Activated naive CD4-positive, alpha-beta T cell treated with anti-CD3 and anti-CD28 coated beads, Interleukin-2, amount 50 U/mL, for 72 hours (primary cell): ENCODE measurements at places on chromosomes 6 and 20. TPM values are rescaled to one million over a fixed set of nuclear protein-coding genes. Genes with fewer than 3 reads are reported as not detected.

Gene VPS16
- 52.0 TPM for total RNA-seq

DNA sequence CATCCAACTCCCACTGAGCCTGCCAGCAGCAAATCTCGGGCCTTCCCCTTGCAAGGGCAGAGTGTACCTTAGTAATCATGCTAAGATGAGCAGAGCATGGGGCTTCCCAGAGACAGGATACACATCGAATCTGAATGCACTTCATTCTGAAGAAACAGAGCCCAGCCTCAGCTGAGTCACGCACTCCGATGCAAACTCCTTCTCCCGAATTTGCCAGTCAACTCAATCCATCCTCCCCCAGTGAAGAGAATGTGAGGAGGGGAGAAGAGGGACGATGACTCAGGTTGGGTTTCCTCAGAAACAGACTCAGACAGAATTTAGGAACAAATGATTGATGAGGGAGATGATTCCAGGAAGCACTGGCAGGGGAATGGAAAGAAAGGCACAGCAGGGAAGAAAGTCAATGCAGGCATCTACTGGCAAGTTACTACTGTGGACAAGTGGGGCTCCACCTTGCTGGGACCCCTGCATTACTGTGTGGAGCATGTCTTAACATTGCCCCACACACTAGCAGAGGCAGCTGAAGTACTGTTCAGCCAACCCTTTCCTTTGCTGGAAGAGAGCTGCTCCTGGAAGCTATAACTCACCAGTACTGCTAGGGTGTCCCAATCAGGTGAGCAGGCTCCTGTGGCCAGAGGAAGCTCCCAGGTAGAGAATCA is 251.6 kb downstream of the ADGB start:
- no peak for DNase-seq

DNA sequence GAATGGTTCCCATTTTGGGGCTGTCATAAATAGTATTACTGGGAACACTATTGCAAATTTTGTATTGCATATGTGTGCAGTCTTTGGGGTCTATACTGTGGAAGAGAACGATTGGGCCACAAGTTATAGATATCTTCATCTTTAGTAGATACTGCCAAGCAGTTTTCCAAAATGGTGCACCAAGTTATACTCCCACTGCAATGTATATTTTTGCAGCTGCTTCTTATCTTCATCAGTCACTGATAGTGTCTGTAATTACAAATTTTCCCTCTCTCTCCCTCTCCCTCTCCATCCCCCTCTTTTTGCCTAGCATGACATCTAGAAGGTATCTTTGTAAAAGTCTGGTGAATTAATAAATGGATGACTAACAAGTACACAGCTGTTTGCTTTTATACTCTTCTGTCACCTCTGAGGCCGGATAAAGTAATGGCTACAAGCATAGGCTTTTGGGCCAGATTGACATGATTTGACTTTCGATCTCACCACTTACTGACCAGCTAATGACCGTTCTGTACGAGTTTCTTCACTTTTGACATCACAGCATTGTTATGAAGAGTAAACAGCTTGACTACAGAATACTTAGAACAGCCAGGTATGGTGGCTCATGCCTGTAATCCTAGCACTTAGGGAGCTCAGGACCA is 113.3 kb upstream of the SLC2A12 start:
- no peak for DNase-seq

Gene SPAG4
- 9.6 TPM for total RNA-seq

Gene CLIC5
- 8.4 TPM for total RNA-seq

DNA sequence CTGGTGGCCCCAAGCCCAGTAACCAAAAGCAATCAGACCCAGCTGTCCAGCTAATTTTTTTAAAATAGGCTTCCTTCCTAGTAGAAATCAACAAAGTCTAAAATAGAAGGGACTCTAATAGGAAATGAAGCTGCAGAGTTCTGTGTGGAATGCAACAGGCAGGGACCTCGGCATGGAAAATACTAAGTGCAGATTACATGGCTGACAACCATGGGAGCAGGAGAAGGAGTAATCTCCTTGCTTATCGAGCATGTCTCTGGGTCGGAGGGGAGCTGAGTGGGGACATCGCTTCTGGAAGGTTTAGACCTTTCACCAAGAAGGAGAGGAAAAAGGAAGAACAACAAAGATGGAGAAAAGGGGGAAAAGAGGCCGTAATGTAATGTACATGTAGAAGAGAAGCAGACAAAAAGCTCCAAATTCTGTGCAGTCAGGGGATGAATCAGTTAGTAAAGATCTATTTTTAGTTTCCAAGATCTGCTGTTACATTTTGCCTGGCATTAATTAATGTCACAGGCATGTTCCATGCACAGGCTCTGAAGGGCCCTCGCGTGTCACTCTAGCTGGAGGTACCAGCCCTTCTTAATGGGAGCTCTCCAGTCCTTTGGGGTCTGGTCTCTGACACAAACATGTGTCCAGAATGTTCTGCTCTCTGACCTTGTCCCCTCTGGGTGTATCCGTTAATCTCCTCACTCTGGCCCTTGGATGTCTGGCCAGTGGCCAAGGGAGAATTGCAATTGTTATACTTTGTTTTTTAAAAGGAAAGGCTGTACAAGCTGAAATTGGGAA is 16.6 kb upstream of the ZNF831 start:
- no peak for DNase-seq

DNA sequence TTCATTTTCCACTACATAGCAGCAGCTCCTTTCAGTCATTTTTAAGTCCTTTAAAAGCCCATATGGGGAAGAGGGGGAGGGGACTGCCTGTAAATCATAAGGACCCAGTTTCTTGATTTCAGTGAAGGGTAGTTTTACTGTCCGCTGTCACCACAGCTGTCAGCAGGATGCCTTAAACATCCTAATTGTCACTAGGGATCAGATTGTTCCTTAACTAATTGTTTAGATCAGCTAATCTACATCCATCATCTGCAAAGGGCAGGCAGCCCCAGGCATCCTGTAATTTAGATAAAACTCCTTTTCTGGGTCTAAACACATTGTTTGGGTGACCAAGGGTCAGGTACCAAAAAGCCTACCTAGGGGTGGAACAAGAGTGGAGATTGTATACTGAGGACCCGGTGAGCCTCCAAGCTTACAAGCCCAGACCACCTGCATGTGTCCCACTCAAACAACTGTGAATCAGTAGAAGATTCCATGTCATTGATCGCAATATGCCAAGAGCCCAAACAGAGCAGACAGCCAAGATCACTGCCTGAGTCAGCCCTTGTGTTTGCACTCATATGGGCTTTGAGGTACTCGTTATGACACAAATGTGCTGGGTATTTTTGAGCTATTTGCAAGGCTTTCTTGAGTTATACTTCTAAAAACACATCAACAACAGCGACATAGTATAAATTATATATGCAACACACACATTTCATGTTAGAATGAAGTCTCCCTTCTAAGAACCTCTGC is 198.7 kb upstream of the CEP162 start:
- no peak for DNase-seq

- no peak for DNase-seq
Observed at GRCh38 chr20:7308163-7308562, 540.7 kb downstream of the BMP2 start.

- no peak for DNase-seq
Observed at GRCh38 chr6:131729550-131729949, 18.7 kb upstream of the CTAGE9 start.

DNA sequence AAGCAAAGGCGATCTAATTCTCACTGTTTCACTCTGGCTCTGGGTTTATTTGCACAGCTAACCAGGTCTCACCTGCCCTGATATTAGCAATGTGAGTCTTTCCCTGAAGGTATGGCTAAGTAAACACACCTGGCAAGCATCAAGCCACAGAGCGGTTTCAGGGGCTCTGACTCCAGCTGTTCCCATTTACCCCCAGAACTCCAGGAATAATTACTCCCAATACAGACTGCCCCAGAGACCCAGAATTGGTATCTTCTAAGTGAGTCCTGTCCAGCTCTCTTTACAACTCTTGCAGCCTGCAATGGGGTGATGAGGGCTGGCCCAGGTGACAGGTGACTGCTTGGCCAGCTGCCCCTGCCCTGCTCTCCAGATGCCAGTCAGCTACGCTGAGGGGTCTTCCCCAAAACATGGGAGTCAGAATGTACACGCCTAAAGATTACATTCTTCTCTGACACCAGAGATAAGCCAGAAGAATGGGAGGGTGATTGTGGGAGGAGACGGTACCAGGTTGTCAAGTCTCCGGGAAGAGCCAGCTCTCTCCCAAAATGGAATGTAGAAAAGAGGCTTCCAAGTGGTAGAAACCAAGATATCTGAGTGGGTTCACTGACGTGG is 4.9 kb upstream of the LRRN4 start:
- no peak for DNase-seq

GRCh38 chr6:25058941-25059340 is 123.2 kb upstream of the RIPOR2 start:
- no peak for DNase-seq

DNA sequence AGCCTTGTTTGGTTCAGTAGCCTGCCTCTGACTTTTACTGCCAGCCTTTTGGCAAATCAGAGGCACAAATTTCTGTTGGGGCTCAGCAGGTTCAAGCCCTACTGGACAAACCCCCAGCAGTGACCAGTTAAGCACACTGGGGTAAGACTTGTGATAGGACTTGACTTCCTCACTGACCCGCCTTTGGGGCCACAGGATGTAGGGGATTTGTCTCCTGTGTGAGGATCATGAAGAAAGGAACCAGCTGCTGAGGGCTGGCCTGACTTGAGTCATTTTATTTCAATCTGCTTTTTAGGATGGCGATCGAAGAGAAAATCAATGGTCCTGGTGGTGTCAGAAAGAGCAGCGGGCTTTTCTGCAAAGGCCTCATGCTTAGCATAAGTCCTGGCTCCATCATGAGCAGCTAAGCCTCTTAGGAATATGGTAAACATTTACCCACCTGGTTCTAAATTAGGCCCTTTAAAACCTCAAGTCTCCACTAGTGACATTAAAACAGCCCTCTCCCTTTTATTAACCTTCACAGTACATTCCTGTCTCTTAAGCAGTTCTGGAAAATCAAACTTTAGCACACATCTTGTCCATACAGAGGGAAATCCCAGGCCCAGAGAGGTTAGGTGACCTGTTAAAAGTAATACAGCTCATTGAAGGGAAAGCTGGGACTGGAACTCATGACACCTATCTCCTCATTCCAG is 16.6 kb downstream of the CHMP4B start:
- DNase-seq, result no peak

GRCh38 chr6:46129629-46130511 is at the start of gene ENPP4:
ENPP4 (plus strand) TSS chr6:46129989; CDS start chr6:46139584, 9,595 bp downstream.
- DNase-seq, result peak; percentile 91

Gene DTNBP1
- 24.5 TPM for total RNA-seq

Gene REPS1
- 59.6 TPM for total RNA-seq

Gene GTSF1L
- total RNA-seq, result 0.39 TPM

Gene LST1
- total RNA-seq, result 18.2 TPM

Gene RNF182
- total RNA-seq, result not detected

DNA sequence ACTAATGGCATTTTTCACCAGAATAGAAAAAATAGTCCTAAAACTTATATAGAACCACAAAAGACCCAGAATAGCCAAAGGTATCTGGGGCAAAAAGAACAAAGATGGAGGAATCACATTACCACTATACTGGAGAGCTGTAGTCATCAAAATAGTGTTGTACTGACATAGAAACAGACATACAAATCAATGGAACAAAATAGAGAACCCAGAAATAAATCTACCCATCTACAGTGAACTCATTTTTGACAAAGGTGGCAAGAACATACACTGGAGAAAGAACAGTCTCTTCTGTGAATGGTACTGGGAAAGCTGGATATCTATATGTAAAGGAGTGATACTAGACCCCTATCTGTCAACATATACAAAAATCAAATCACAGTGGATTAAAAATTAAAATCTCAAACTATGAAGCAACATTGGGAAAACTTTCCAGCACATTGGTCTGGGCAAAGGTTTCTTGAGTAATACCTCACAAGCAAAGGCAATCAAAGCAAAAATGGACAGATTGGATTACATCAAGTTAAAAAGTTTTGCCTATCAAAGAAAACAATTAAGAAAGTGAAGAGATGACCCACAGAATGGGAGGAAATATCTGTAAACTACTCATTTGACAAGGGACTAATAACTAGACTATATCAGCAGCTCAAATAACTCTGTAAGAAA is 120.5 kb downstream of the MEI4 start:
- DNase-seq, result no peak

DNA sequence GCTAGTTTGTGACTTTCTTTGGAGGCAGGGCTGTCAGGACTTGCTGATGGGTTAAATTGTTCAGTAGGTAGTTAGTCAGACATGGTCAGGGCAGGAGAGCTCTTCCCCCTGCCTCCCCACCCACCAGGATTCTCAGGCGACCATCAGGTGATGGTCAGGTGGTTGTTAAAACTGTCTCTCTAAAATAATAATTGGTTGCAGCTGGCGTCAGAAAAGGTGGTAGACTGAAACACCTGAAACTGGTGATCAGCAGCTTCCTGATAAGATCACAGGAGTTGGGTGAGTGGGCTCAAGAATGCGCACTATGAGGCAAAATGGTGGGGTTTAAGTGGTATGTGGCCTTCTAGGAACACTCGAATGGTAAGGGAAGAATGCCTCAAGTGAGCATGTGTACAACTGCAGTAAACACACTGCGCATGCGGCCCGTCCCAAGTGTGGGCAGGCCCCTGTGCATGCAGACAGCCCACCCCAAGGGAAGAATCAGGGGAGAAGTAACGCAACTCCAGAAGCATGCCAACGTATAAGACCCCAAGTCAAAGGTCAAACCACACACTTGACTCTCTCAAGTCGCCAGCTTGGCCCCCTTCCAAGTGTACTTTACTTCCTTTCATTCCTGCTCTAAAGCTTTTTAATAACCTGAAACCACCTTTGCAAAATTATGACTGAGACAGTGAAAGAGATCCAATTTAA is 7.9 kb upstream of the BLCAP start:
- no peak for DNase-seq

- no peak for DNase-seq
Observed at GRCh38 chr6:6525933-6526332, 62.6 kb upstream of the LY86 start.

DNA sequence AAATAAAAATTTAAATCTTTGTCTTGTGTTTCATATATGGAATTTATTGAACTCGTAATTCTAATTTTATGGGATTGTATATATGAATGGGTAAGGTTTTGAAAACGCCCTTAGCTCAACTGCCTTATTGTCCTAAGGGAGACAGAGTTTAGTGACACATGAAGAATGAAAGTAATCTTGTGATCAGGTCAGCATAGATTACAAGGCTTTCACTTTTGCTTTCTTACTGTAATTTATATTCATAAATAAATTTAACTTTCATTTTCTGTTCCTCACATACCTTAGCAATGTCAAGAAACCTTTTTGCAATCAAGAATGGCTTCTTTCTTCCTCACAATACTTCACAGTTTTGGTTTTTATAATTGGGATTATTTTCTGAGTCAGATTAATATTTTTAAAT is 14.4 kb downstream of the KPNA5 start:
- no peak for DNase-seq

DNA sequence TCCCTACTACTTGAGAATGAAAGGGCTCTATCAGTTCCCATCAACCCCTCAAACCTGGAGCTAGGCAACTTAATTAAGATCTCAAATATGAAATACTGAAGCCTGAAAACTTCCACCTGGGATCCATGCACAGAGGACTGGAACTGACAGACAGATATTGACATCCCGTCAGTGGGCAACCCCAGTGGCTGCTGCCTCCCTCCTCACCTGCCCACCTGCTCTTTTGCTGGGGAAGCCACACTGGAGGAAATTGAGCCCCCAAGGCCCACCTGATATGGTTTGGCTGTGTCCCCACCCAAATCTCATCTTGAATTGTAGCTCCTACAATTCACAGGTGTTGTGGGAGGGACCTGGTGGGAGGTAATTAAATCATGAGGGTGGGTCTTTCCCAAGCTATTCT is 192.8 kb downstream of the LRFN2 start:
- DNase-seq, result no peak

GRCh38 chr6:170605574-170606259 is 21.3 kb upstream of the PDCD2 start:
- no peak for DNase-seq

Gene TFAP2C
- not detected for total RNA-seq

GRCh38 chr20:34977365-34978091 is 21.9 kb downstream of the MYH7B start:
- DNase-seq, result no peak
